ENCODE measurements at places on chromosomes 6 and 20. TPM values are rescaled to one million over a fixed set of nuclear protein-coding genes. Genes with fewer than 3 reads are reported as not detected.
A peak's percentile ranks its signal among the peaks of the same experiment; 100 is the strongest.

POM121L2 gene
- not detected for total RNA-seq

DNA sequence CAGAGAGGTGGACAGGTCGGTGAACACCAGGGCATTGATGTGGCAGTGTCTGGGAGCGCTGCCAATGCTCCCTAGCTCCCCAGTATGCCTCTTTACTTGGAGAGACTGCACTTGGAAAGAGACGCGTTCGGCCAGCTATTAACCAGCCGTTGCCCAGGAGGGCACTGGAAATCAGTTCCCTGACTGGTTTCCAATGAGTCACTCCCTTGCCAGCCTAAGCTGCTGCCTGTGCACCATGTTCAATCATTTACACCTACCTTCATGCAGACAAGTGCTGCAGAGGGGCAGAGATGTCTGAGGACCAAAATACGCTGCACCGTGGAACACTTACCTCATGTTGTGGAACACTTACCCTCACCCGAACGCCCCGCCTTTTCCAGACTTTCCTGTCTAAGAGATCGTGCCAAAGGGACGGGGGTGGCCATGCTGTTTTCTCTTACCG, 151.6 kb downstream of the SOBP start:
- H3K4me1 ChIP-seq, result no peaks in the 10 kb centered on the region
- no peaks in the 10 kb centered on the region for H3K36me3 ChIP-seq
- H3K27ac ChIP-seq, result no peak overlapping the region
- H3K27me3 ChIP-seq, result peaks cover 20% of the 10 kb centered on the region
- no peak for DNase-seq

- H3K27ac ChIP-seq, result peak overlapping the region; percentile 51
- peaks cover 23% of the 10 kb centered on the region for H3K4me1 ChIP-seq
- peaks cover 3% of the 10 kb centered on the region for H3K36me3 ChIP-seq
- H3K4me3 ChIP-seq, result no peak overlapping the region
- DNase-seq, result peak; percentile 88
- H3K27me3 ChIP-seq, result no peaks in the 10 kb centered on the region
Measured at GRCh38 chr6:89371849-89372505, 19.5 kb upstream of the UBE2J1 start.

DNA sequence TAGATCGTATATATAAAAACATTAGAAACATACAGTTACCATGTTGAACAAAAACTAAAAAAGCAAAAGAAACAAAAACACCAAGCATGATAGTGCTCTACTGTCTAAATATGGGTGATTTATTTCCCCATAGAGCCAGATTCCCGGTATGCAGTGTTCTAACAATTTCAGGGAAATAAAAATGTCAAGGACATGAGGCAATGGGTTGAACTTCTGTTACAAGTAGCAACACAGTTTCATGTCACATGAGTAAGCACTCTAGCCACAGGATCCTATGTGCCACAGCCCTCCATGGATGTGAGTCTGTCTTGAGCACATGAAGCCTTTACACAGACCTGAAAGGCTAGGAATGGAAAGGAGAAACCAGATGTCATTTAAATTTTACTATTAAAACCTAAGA, 96.0 kb downstream of the MAP3K5 start:
- peaks cover 17% of the 10 kb centered on the region for H3K4me1 ChIP-seq
- H3K27ac ChIP-seq, result no peak overlapping the region
- no peak for DNase-seq
- no peak overlapping the region for H3K4me3 ChIP-seq
- H3K36me3 ChIP-seq, result peaks cover 4% of the 10 kb centered on the region
- H3K27me3 ChIP-seq, result no peaks in the 10 kb centered on the region

GRCh38 chr20:58669287-58670006, 18.4 kb downstream of the STX16 start:
- peaks cover 43% of the 10 kb centered on the region for H3K36me3 ChIP-seq
- no peaks in the 10 kb centered on the region for H3K27me3 ChIP-seq
- no peak overlapping the region for H3K27ac ChIP-seq
- DNase-seq, result no peak
- H3K4me3 ChIP-seq, result no peak overlapping the region

SEL1L2 gene
- total RNA-seq, result not detected

- H3K27me3 ChIP-seq, result no peaks in the 10 kb centered on the region
- no peak for DNase-seq
- H3K27ac ChIP-seq, result no peak overlapping the region
Measured at GRCh38 chr6:157267654-157268053, 55.7 kb downstream of the TMEM242 start.

- DNase-seq, result peak; percentile 91
- H3K4me1 ChIP-seq, result no peaks in the 10 kb centered on the region
- peaks cover 4% of the 10 kb centered on the region for H3K36me3 ChIP-seq
- no peak overlapping the region for H3K27ac ChIP-seq
- no peak overlapping the region for H3K4me3 ChIP-seq
- H3K27me3 ChIP-seq, result no peaks in the 10 kb centered on the region
Measured at GRCh38 chr6:16332175-16332542, 93.8 kb downstream of the GMPR start.

SLC17A3 gene
- total RNA-seq, result 0.33 TPM

DNA sequence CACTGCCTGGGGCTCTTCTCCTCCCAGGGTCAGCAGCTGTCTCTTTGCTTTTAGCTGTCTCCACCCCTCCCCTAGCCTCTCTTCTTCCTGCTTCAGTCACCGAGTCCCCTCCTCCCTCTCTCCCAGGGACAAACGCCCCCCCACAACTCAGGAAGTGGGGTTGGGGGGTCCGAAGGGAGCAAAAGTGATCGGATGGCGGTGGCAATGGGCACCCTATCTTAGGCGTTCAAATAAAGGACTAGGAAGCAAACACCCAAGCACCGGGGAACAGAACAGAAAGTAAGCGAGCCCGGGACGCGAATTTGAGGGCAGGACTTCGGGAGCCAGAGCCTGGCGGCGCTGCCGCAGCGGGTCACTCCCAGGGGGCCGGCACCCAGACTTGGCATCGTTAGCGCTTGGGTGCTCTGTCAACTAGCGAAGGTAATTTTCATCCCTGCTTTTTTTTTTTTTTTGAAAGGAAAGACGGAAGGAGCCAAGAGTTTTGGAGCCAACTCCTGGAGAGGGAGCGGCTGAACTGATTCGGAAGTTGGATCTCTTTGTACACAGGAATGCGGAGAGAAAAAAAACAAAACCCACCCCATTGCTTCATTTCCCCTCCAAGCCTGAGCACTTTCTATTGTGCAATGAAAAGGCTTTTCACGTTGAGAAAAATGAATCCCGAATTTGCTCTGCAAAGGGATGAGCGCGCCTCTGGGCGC, 815 bp upstream of the ITPR3 start:
- no peaks in the 10 kb centered on the region for H3K27me3 ChIP-seq
- H3K36me3 ChIP-seq, result peaks cover 17% of the 10 kb centered on the region
- peaks cover 41% of the 10 kb centered on the region for H3K4me1 ChIP-seq
- peak overlapping the region; percentile 91 for H3K27ac ChIP-seq
- DNase-seq, result peak; percentile 64
- H3K4me3 ChIP-seq, result peak overlapping the region; percentile 84

GRCh38 chr6:19995575-19996257, 158.5 kb downstream of the ID4 start:
- no peak overlapping the region for H3K27ac ChIP-seq
- H3K27me3 ChIP-seq, result peaks cover 10% of the 10 kb centered on the region
- H3K36me3 ChIP-seq, result peaks cover 2% of the 10 kb centered on the region
- H3K4me1 ChIP-seq, result no peaks in the 10 kb centered on the region
- no peak overlapping the region for H3K4me3 ChIP-seq

C6orf58 gene
- not detected for total RNA-seq

DNA sequence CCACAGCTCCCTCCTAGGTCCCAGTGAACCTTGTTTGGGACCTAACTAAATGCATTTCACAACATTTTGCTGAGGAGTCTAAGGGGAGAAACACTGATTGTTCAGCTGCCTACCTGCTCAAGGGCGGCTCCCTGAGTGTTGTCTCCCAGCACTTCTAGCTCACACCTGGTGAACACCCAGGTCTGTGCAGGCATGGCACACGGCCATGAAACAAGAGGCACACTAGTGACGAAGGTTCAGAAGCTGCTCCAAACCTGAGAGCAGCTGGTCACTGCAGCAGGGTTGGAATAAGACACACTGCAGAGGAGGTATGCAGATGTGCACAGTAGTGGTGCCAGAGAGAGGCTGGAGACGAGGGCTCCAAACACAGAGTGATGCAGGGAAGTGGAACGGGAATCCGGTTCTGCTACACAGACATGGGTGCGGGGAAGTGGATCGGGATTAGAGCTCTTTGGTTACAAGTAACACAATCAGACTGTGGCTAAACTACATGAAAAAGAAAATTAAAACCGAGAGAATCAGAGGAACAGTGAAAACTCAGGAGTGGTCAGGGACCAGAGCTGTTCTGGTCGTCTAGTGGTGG, 486.1 kb upstream of the CDH4 start:
- H3K4me3 ChIP-seq, result no peak overlapping the region
- no peak for DNase-seq
- no peaks in the 10 kb centered on the region for H3K36me3 ChIP-seq
- H3K27ac ChIP-seq, result no peak overlapping the region
- H3K27me3 ChIP-seq, result peaks cover 6% of the 10 kb centered on the region

DNA sequence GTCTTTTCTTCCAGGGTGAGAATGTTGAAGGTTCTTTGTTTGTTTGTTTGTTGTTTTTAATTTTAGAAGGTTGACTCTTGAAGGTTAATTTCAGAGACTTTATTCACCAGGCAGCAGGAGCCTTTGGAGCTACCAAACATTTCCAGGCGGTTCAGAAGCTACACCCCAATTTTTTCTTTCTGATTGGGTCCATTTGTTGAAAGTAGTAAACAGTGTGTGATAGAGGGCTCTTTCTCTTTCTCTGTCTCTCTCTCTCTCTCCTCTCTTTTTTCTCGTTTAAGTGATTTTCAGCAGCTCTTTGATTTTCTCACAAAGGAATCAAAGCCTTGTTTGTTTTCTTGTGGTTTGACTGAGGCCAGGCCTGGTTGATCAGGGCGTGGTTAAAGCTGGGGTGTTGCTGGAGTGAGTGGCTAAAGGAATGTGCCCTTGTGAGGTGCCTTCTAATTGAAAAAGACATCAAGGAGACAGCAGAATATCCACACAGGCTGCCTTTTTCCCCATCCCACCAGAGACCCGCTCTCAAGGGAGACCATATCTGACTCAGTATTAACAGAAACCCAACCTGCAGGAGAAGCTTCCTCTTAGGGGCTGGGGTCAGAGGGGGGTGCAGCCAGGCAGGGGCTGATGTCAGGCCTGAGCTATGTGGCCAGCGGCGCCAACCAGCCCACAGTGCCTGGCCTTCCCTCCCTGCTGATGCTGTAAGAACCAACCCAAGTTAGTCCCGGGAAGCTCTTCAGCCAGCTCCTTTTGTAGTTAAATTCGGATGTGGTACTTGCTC, 40.4 kb upstream of the NAA20 start:
- peaks cover 11% of the 10 kb centered on the region for H3K4me1 ChIP-seq
- H3K27ac ChIP-seq, result no peak overlapping the region
- H3K4me3 ChIP-seq, result no peak overlapping the region
- no peak for DNase-seq

METTL24 gene
- not detected for total RNA-seq

- H3K4me3 ChIP-seq, result no peak overlapping the region
- H3K27ac ChIP-seq, result no peak overlapping the region
- peaks cover 4% of the 10 kb centered on the region for H3K4me1 ChIP-seq
- H3K36me3 ChIP-seq, result peaks cover 5% of the 10 kb centered on the region
Measured at GRCh38 chr6:108469316-108469715, 91.4 kb upstream of the FOXO3 start.

UFL1 gene
- total RNA-seq, result 27.3 TPM

NFATC2 gene
- 38.5 TPM for total RNA-seq

CDK5RAP1 gene
- total RNA-seq, result 31.3 TPM

VNN1 gene
- not detected for total RNA-seq

SHLD1 gene
- 10.4 TPM for total RNA-seq

LRRN4 gene
- total RNA-seq, result 0.09 TPM

- peaks cover 2% of the 10 kb centered on the region for H3K27me3 ChIP-seq
- H3K27ac ChIP-seq, result no peak overlapping the region
- no peaks in the 10 kb centered on the region for H3K36me3 ChIP-seq
- no peak overlapping the region for H3K4me3 ChIP-seq
- DNase-seq, result no peak
Measured at GRCh38 chr6:1575210-1576041, 34.3 kb upstream of the FOXC1 start.
